ENCODE measurements at places on chromosomes 2 and 18.

- DNase-seq, result no peak
Measured at GRCh38 chr2:181054843-181055242, 74.4 kb downstream of the UBE2E3 start.

GRCh38 chr2:7744827-7745226 is 827.6 kb downstream of the RNF144A start:
- DNase-seq, result no peak

DNA sequence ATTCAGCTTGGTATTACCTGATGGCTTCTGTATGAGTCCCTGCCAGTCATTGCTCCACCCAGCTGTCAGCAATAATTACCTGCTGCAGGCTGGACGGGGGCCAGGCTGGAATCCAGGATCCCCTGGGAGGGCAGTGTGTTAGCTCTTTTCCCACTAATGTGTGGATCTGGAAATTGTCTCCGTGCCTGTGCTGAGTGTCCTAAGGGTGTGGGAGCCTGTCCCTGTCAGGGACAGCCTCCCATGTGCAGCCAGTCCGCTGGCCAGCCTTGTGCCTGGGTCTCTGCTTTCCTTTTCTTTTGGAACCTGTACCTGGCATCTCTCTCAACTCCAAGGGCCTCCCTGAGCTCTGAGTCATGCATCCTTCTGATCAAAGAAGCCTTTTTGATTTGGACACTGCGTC is 107.2 kb upstream of the SPRED2 start:
- peak; percentile 47 for DNase-seq

- DNase-seq, result no peak
Measured at GRCh38 chr18:7626922-7627440, 59.9 kb downstream of the PTPRM start.

DNA sequence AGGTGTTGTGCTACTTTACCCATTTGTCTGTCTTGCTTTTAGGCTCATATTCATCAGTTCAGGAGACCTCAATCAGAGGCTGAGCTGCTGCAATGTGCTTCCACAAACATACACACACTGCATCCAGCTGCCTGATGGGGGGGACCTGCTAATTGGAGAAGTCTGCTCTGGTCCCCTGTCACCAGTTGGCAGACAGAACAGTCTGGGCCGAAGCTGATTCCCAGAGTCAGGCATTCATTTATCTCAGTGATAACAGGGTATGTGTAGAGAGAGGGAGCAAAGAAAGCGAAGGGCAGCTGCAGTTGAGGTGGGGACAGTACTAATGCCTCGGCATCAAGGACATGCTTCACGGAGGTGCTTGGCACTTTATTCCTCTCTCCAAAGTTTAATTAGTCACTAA is 584.3 kb upstream of the PIK3C3 start:
- no peak for DNase-seq

GRCh38 chr18:23941791-23942190 is 72.8 kb upstream of the TTC39C start:
- no peak for DNase-seq

DNA sequence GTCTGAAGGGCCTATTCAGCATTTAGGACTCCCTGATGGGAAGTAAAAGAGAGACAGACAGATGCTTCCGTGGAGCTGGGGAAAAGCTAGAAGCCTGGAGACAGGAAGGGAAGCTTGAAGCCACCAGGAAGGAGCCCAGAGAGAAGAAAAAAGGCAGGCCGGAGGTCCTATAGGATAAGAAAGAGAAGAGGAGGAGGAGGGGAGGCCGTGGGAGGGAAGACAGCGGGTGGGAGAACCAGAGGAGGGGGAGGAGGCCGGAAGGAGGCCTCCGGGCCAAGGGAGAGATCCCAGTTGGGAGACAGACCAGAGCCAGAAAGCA is 107.1 kb upstream of the PKDCC start:
- no peak for DNase-seq

GRCh38 chr2:177394594-177394973 is 2.0 kb downstream of the AGPS start:
- no peak for DNase-seq

DNA sequence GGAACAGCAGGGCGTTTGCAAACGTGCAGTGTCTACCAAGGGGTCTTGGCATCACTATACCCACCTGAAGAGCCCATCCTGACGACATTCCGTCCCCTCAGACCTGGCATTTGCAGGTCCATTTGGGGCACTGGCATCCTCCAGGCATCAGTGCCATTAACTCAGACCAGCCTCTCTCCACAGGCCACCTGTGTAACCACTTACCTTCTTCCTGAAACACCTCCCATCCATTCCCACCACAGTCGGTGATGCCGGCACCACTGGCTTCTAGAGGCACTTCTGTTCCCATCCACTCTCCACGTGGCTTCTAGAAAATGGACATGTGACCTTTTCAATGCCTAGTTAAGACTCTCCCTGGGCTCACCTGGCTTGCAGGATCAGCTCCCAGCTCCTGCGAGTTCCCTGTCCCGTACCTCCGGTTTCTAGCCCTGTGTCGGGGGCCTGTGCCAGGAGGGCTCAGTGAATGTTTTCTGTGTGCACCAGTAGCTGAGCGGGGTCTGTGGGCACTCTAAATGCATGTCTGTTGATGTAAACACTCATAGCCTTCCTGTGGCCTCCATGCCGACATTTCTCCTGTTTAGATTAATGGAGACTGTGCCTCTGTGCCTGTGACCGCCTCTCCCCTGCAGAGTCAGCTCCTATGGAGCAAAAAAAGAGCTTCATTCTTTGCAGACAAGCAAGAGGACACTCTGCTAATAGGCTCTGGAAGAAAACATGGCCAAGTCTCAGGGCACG is 458.0 kb upstream of the HS6ST1 start:
- no peak for DNase-seq

- DNase-seq, result no peak
Measured at GRCh38 chr2:227413371-227413770, 25.6 kb upstream of the SCYGR1 start.

GRCh38 chr18:24987303-24988252 is 364.4 kb downstream of the ZNF521 start:
- DNase-seq, result no peak

Data from WERI-Rb-1 (cell line).